ENCODE measurements at places on chromosomes 2 and 18. TPM values are rescaled to one million over a fixed set of nuclear protein-coding genes. Genes with fewer than 3 reads are reported as not detected.

FEV gene
- not detected for total RNA-seq

SERPINB5 gene
- total RNA-seq = not detected

GKN1 gene
- total RNA-seq = 0.29 TPM

SERPINB10 gene
- 0.29 TPM for total RNA-seq

TMEM182 gene
- 1.4 TPM for total RNA-seq

STPG4 gene
- total RNA-seq = 0.72 TPM

RAMP1 gene
- 4.4 TPM for total RNA-seq

C2orf66 gene
- 0.36 TPM for total RNA-seq

CTIF gene
- 65.9 TPM for total RNA-seq

ABHD1 gene
- under 0.01 TPM for total RNA-seq

UGT1A8 gene
- total RNA-seq = not detected

SERPINB8 gene
- 30.4 TPM for total RNA-seq

IL1R1 gene
- 116 TPM for total RNA-seq

TM4SF20 gene
- total RNA-seq = 1.1 TPM

GAREM1 gene
- 5.0 TPM for total RNA-seq

POU3F3 gene
- total RNA-seq = under 0.01 TPM

SAG gene
- not detected for total RNA-seq

CDH19 gene
- total RNA-seq = not detected

ZBTB7C gene
- total RNA-seq = 0.36 TPM

PSMD1 gene
- total RNA-seq = 112 TPM

C2orf81 gene
- 0.72 TPM for total RNA-seq

FAP gene
- total RNA-seq = 582 TPM

LAMA3 gene
- total RNA-seq = 8.3 TPM

LCT gene
- under 0.01 TPM for total RNA-seq

CFAP53 gene
- 0.36 TPM for total RNA-seq

TMEM178A gene
- total RNA-seq = 0.29 TPM

AQP12B gene
- total RNA-seq = not detected

CPLX4 gene
- not detected for total RNA-seq

FOXI3 gene
- total RNA-seq = not detected

LIMS3 gene
- total RNA-seq = 3.2 TPM

NPHP1 gene
- 7.6 TPM for total RNA-seq

TCF23 gene
- not detected for total RNA-seq

RIT2 gene
- not detected for total RNA-seq

SERPINB13 gene
- total RNA-seq = not detected

TCF4 gene
- 87.2 TPM for total RNA-seq
